ENCODE measurements at places on chromosomes 6 and 20.

DNA sequence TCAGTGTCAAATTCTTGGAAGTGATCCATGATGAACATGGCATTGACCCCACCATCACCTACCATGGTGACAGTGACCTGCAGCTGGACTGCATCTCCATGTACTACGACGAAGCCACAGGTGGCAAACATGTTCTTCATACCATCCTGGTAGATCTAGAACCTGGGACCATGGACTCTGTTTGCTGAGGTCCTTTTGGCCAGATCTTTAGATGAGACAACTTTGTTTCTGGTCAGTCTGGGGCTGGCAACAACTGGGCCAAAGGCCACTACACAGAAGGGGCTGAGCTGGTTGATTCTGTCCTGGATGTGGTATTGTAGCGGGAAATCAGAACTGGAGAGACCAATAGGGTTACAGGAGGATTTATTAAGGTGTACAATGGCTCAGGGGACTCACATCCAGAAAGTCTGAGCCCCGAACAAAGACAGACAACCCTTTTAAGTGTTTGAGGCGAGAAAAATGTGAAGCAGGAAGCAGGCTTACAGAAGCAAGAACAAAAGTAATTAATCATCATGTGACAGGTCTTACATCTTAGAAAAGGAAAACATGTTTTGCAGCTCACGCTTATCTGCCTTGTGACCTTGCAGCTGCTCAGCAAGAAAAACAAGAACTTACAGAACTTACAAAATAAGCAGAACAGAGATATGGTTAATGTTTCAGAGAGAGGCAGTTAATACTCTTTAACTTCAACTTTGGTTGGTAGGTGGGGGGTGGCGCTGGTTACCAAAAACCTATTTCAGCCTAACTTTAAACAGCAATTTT, 58.8 kb upstream of the MOCS1 start:
- no peak for DNase-seq

DNA sequence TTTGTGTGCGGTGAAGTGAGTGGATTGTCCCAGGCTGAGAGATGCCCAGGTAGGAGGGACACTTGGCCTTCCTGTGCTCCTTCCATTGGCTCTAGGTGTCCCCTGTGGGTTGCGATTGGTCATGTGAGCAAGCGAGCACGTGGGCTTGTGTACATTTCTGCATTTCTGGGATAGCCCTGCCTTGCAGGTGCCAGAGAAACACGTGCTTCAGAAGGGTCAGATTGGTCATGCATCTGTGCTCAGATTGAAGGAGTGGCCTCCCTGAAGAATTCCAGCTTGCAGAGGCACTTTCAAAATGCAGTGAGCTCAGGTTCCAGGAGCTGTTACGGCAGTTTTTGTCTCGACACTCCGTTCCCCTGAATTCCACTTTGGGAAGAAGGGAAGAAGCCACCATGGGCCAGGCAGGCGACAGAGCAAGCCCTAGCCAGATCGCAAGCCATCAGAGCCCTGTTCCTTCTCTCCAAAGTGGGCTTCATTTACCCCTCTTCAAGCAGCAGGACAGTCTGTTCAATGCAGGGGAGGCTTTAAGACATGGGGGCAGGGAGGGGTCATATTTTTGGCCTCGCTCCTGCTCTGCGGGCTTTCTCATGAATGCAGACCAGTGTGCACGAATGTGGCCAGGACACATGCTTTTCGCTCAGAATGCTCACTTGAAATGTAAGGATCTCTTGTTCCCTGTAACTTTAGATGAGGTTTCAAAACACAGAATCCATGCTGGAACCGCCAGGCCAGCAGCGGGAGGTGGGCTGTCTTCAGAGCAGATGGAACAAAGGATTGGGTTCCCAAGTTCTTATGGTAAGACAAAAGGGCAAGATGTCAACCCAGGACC, 78.6 kb upstream of the AKAP12 start:
- DNase-seq = no peak

DNA sequence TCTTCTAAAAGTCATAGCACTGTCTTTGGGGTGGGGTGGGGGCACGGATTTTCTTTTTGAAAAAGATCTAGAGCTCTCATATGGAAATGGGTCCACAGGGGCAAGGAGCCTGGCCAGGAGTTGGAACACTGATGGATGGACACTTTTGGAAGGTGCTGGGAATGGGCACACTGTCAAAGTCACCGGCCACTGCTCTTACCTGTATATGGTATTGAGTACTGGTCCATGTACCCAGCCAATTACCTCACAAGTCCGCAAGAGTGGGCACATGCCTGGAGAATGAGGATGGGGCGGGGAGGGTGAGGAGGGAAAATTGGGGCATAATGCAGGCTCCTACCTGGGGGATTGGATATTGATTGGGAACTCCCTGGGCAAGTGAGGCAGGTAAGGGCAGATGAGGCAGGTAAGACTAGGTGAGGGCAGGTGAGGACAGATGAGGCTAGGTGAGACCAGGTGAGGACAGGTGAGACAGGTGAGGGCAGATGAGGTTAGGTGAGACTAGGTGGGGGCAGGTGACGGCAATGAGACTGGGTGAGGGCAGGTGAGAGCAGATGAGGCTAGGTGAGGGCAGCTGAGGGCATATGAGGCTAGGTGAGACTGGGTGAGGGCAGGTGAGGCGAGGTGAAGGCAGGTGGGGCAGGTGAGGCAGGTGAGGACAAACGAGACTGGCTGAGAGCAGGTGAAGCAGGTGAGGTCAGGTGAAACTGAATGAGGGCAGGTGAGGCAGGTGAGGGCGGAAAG, 167.9 kb downstream of the NRN1 start:
- no peak for DNase-seq

GRCh38 chr6:22343864-22344263, 47.0 kb upstream of the PRL start:
- no peak for DNase-seq

- DNase-seq = no peak
These were observed 713.0 kb downstream of the EPM2A start for GRCh38 chr6:145022199-145022796.

DNA sequence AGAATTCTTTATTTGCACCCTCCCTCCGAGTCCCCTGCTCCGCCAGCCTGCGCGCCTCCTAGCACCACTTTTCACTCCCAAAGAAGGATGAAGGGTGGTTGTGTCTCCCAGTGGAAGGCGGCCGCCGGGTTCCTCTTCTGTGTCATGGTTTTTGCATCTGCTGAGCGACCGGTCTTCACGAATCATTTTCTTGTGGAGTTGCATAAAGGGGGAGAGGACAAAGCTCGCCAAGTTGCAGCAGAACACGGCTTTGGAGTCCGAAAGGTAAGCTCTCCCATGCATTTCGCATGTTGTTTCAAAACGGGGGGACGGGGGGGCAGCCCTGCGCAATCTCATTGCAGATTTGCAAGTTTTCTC, 357 bp downstream of the PCSK2 start:
- no peak for DNase-seq

DNA sequence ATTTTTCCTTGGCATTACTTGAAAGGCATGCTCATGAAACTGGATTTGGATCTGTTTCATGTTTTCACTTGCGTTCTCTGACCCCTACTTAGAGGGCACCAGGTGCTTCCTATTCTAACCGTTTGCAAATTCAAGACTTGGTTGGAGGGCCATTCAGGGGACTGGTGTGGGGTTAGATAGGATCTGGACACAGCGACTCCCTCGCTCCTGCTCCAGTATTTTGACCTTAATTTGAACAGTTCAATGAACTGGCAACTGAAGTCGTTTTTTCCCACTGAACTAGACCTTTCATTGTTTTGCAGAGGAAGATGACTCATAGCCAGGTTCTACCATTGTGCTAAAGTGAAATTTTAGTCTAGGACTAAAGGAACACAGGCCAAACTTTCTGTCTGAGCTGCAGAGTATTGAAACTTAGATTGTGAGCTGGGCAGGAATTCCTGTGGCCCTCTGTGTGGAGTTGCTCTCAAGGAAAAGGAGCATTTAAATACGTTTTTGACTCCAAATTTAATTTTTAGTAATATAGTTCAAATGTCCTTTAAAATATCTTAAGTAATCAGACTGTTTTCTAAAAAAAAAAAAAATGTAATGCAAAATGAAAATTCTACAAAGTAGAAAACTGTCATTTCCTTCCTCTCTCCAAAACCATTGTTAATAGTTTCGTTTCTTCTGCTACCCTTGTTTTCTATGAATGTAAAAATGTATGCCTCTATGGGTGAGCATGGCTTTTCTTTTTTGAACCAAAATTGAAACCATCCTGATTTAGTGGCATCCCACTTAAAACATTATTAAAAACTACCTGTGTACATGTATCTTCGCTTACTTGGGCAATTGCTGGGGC, 64.8 kb downstream of the UTRN start:
- no peak for DNase-seq

GRCh38 chr6:85744433-85744970, 101.8 kb upstream of the SYNCRIP start:
- DNase-seq = no peak

- no peak for DNase-seq
These were observed 68.6 kb downstream of the ZDHHC14 start for GRCh38 chr6:157449610-157450009.

DNA sequence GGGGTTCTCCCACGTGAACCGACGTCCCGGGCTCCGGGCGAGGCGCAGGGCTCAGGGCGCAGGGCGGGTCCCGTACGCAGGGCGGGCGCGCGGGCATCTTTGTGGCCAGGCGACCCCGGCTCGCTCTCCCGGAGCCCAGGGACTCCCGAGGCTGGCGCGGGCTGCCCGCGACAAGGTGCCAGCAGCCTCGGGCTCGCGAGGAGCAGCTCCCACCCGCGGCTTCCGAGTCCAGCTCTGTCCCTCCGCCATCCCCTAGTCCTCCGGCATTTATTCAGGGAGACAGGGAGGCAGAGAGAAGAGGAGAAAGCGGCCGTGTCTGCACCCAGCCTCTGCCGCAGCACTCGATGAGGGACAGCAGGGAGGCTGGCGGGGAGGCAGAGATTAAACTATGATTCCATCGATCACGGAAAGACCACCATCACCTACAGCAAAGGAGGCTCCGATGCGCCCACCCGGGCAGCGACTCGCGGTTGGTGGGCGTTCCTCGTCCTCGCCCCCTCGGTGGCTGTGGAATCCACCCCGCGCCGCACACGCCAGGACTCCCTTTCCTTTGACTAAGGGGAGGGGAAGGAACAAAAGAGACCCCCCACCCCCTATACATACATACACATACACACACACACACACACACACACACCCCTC, 1.1 kb downstream of the RGS17 start:
- no peak for DNase-seq

- DNase-seq = no peak
These were observed 248.3 kb downstream of the ARID1B start for GRCh38 chr6:157025437-157025836.

DNA sequence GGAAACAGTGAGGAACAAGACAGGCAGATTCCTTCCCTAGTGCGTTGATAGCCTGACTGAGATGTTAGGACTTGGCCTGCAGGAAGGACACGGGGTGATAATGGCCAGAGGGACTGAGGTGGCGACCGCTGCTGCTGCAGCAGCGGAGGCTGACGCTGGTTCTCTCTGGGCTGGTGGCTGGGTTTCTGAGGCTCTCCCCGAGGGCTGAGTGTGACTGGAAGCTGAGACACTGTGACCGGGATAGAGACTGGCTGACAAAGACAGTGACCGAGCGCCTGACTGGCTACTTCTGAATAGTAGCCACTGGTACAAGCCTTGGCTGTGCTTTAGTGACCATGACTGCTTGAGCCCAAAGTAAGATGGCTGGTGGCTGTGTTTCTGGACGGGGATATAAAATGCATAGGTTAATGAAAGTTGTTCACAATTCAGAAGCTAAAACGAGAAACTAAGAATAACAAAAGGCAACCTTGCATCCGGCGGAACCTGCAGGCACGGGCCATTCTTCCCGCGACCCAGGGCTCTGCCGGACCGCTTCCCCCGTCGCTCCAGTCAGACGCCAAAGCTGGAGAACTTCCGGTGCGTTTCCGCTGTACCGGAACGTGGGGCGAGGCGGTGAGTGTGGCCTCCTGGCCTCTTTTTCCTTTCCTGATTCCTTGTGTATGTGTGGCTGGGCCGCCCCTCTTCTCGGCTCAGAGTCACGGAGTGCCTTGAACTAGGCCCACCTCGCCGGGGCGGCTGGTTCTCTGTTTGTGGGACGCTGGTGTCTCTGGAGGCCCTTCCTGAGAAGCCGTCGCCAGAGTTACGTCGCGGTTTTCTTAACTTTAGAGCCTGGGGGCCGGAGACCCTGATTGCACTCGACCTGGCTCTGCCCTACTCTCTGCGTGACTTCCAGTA, at the start of gene AAR2:
AAR2 (plus strand) TSS at position 587 of the 894 bp plus-strand sequence. CDS start 3,391 bp downstream, outside the sequence.
- DNase-seq = peak; percentile 85

- no peak for DNase-seq
These were observed 28.6 kb upstream of the TGM2 start for GRCh38 chr20:38193586-38194105.

GRCh38 chr20:38414769-38415450, 20.2 kb downstream of the SNHG17 start:
- DNase-seq = no peak

GRCh38 chr6:31332637-31333602, 24.1 kb downstream of the HLA-B start:
- no peak for DNase-seq

GRCh38 chr6:14713966-14714631, 531.8 kb upstream of the JARID2 start:
- DNase-seq = no peak

- no peak for DNase-seq
These were observed 84.1 kb downstream of the TNFAIP3 start for GRCh38 chr6:137951064-137951597.

GRCh38 chr6:80550748-80551147, 444.3 kb downstream of the BCKDHB start:
- no peak for DNase-seq

DNA sequence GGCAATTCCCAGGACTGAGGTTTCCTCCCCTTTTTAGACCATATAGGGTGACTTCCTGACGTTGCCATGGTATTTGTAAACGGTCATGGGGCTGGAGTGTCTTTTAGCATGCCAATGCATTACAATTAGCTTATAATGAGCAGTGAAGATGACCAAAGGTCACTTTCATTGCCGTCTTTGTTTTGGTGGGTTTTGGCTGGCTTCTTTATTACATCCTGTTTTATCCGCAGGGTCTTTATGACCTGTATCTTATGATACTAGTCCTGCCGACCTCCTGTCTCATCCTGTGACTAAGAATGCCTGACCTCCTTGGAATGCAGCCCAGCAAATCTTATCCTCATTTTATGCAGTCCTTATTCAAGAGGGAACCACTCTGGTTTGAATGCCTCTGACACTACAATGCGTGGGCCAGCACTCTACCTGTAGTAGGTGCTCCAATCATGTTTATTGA, 190.1 kb downstream of the KCNQ5 start:
- no peak for DNase-seq

DNA sequence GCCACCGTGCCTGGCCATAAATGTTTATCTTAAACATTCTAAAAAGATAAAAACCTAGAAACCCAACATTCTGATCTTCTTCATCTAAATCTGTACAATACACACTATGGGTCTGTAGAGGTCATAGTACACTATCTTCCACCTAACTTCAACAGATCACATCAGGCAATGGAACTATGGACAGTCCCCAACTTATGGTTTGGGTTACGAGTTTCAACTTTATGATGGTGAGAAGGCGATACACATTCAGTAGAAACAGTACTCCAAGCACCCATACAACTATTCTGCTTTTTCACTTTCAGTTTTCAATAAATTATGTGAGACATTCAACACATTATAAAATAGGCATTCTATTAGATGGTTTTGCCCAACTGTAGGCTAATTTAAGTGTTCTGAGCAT, 23.1 kb downstream of the FKBP5 start:
- no peak for DNase-seq

All from Right ventricle myocardium superior (tissue), 1 donor.